ENCODE measurements at places on chromosomes 5 and 9.
A peak's percentile ranks its signal among the peaks of the same experiment; 100 is the strongest.

- no peak for DNase-seq
Measured at GRCh38 chr5:43750809-43751208, 147.8 kb downstream of the NNT start.

GRCh38 chr9:78004478-78005229 is 27.0 kb downstream of the GNAQ start:
- no peak for DNase-seq

DNA sequence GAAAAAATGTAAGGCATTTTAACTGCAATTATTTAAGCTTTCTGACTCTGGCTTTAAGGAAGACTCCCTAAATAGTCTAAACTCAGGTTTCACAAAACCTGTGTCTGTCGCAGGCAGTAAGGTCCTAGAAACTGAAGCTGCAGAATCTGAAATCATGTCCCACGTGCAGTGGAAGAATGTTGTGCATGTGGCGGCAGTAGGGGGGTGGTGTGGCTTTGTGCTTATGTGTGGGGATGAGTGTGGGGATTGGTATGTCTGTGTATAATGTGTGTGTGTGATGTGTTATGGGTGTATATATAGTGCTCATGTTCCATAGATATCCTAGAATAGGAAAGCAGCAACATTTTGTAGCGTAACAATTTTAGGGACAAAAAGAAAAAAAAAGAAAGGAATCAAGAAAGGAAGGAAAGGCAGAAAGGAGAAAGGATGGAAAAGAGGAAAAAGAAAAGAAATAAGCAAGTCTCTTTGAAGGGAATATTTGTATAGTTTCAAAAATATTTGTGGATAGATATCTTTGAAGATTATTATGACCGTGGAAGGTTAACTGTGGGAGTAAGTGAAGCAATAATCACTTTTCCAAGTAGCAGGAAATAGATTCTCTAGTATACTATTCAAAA is 6.6 kb downstream of the ANKDD1B start:
- no peak for DNase-seq

- peak; percentile 38 for DNase-seq
Measured at GRCh38 chr9:31119890-31120454, 1264.5 kb upstream of the ACO1 start.

DNA sequence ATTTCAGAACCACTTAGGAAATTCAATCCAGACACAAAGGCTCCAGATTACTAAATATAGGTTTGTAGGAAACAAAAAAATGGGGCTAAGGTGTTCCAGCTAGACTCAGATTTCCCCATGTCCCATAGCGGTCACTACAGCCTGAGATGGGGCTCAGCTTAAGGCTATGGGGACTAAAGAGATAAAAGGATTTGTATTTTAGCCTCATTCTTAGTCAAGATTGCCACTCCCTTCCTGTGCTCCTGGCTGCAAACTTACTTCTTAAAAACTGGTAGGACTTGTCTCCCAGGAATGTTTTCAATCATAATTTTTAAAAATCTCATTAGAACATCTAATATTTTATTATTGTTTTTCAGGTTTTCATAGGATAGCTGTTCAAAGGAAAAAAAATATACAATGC is 253.8 kb upstream of the DAB2 start:
- no peak for DNase-seq

DNA sequence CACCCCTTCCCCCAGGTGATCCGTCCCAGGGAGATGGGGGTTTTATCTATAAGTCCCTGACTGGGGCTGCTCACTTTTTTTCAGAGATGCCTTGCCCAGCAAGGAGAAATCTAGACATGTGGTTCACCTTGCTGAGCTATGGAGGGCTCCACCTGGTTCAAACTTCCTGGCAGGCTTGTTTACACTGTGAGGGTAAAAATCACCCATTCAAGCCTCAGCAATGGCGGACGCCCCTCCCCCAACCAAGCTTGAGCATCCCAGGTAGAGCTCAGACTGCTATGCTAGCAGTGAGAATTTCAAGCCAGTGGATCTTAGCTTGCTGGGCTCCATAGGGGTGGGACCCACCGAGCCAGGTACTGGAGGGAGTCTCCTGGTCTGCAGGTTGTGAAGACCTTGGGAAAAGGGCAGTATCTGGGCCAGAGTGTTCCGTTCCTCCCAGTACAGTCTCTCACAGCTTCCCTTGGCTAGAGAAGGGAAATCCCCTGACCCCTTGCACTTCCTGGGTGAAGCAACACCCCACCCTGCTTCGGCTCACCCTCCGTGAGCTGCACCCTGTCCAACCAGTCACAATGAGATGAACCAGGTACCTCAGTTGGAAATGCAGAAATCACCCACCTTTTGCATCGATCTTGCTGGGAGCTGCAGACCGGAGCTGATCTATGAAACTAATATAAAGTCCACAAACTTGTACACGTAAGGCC is 231.7 kb downstream of the CTNND2 start:
- DNase-seq = no peak

GRCh38 chr5:151063142-151063989 is 17.5 kb downstream of the TNIP1 start:
- DNase-seq = no peak

- DNase-seq = no peak
Measured at GRCh38 chr9:86072394-86072877, 26.9 kb downstream of the GOLM1 start.

- DNase-seq = no peak
Measured at GRCh38 chr5:171999877-172000276, 6.6 kb downstream of the FBXW11 start.

- DNase-seq = no peak
Measured at GRCh38 chr5:112186401-112186990, 232.6 kb downstream of the EPB41L4A start.

- DNase-seq = no peak
Measured at GRCh38 chr5:90117005-90117404, 292.6 kb downstream of the CETN3 start.

GRCh38 chr9:17140418-17140817 is 5.6 kb downstream of the CNTLN start:
- DNase-seq = no peak

- no peak for DNase-seq
Measured at GRCh38 chr5:61969755-61970154, 336.3 kb upstream of the KIF2A start.

DNA sequence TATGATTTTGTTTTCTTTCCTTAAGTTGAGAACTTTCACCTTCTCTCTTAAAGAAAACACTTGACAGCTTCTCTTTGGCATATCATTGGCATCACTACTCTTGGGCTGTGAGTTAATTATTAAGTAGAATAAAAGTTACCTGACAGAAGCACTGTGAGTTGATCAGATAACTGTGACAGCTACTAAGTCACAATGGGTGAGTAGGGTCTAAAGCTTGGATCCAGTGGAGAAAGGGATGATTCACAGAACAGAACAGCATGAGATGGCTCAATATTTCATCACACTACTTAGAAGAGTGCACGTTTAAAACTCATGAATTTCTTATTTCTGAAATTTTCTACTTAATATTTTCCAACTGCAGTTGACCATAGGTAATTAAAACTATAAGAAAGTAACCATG is 268.5 kb upstream of the NMUR2 start:
- no peak for DNase-seq

- DNase-seq = no peak
Measured at GRCh38 chr5:96584712-96585111, 77.5 kb upstream of the CAST start.

DNA sequence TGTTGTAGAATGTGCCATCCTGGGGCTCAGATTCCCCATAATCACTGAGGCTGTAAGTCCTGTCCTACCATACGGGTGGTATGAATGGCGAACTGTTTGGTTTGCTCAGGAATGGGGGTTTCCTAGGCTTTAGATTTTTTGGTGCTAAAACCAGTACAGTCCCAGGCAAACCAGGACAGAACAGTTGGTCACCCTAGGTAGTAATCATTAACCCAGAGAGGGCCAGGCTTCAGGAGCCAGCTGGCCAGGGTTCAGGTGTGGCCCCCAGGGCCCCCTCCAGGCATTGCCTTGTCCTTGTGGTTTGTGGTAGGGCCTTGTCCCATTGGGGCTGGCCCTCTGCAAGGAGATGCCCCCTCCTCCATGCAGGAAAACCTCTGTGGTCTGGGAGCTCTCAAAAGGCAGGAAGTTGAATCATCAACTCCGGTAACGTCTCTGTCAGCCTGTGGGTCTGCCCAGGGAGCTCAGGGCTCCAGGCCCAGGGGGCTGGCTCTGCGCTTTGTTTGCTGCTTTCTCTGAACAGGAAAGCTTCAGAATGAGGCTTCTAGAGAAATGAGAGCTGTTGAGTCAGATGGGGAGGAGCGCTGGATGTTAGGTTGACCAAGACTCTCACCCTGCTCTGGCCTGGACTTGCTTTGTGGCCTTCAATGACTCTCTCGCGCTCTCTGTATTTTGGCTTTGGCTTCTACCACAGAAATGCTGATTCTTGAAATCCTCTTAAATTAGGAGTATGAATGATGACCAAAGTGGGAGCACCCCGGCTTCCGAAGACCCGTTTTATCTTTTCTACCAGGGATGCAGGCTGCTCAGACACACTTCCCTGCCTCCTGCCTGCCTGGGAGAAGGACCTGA is 22.2 kb upstream of the JADE2 start:
- no peak for DNase-seq

- DNase-seq = no peak
Measured at GRCh38 chr5:172710676-172711075, 60.3 kb downstream of the DUSP1 start.

- DNase-seq = no peak
Measured at GRCh38 chr5:168601972-168602371, 22.8 kb upstream of the PANK3 start.

DNA sequence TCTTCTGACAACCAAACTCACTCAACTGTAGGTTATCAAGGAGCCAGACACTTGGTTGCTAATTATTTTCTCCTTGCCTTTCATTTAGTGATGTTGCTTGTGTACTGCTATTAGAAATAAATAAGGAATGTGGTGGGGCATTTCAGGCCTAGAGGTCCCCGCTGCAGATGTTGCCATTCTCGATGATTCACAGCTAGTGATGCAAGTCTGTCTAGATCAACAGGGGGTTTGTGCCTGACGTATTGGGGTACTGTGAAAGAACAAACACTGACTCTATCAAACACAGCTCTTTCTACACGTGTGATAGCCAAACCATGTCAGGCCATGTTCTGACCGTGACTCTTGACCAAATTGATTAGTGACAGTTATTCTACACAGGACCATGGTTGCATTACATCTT is 144.7 kb downstream of the OSTF1 start:
- DNase-seq = no peak

GRCh38 chr9:107612136-107612535 is 122.6 kb upstream of the KLF4 start:
- no peak for DNase-seq

- no peak for DNase-seq
Measured at GRCh38 chr5:151885138-151885908, 39.3 kb downstream of the GLRA1 start.

DNA sequence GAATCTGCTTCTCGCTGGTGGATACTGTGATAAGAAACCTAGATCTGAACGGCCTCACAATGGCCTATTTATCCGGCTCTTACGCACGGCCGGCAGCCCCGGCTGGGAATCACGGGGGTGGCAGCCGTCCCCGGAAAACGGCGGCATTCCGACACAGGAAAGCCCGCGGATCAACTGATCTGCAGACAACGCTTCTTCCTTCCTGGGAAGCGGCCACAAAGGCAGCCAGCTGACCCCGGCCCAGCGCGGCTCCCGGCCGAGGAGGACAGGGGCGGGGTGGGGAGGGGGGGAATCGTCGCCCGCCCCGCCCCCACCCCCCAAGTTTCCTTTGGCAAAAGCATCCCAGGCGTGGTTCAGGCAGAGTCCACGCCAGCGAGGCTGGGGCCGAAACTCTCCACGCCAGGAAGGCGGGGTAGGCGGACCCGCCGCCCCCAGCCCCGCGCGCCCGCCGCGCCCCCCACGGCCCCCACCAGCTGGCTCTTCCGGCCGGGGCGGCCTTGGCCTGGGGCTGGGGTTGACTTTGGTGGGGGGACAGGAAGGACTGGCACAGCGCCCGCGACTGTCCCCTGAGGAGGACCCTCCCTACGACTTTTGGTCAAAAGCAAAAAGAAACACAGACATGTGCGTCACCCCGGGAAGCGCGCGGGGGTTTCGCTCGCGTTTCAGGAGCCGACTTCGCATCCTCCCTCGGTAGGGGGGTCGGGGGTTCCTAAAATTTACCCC is 247.7 kb upstream of the ANKRD55 start:
- no peak for DNase-seq

DNA sequence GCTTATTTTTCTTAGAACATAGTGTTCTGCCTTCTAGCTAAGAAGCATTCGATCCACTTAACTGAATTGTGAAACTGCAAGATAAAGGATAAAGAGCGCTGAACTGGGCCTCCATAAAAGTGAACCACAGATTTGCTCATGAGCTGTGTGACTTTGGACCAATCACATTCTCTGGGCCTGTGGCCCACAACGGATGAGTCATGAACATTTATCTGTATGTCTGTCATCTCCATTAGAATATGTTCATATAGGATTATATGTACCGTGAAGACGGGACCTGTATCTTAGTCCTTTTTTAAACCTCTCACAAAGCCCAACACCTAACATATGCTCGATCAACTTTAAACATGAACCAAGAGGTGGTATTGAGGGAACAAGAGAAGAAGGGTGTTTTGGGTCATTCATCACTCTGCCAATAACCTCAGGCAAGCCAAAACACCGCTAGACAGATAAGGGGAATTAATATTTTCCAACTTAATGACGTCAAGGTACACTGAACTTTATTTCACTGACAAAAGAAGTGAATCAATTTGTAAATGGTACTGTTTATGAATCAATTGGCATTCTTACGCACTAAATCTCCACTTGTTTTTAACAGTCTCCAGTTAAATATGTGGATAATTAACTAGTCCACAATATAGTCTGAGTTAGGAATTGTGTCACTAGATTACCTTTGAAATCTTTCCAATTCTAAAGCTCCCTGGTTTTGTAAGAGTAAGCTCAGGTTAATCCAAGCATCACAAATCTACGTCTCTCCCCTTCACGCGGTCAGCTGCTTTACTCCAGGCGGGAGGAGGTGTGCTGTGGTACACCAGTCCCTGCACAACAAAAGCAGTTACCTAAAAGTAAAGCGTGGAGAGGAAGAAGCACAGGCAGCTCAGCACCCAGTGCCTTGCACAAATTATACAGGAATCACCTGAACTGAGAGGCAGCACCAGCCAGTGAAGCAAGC is 1.6 kb downstream of the TMEM245 start:
- DNase-seq = no peak

- no peak for DNase-seq
Measured at GRCh38 chr9:105658351-105658750, 3.9 kb upstream of the TAL2 start.
